ENCODE measurements at places on chromosomes 7 and 10.

- no peak for DNase-seq
These were observed 158.0 kb downstream of the CDH23 start for GRCh38 chr10:71554671-71555070.

DNA sequence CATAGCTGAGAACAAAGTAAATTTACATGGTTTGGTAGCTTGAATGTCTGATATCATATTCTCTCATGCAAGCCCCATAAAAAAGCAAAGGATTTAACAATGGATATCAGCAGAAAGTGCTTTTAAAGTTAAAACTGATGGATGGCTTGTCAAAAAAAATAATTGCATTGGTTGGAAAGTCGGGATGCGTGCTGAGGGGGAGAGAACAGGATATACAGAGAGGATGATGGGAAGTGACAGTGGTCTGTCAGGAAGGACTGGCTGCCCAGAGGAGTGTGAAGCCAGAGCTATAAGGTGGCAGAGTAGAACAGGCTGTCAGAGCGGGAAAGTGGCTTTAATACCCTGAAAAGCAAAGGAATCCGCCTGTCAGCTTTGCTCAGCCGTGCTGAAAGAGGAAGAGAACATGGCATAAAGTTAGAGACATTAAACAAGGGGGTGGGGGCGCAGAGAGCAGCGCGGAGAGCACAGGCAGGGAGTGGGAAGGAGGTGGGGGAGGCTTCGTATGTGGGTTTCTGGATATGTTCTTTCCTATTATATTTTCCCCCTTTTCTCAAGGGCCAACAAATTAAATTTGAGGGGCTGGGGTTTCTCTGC lies 493.0 kb downstream of the LRMDA start:
- DNase-seq = no peak

DNA sequence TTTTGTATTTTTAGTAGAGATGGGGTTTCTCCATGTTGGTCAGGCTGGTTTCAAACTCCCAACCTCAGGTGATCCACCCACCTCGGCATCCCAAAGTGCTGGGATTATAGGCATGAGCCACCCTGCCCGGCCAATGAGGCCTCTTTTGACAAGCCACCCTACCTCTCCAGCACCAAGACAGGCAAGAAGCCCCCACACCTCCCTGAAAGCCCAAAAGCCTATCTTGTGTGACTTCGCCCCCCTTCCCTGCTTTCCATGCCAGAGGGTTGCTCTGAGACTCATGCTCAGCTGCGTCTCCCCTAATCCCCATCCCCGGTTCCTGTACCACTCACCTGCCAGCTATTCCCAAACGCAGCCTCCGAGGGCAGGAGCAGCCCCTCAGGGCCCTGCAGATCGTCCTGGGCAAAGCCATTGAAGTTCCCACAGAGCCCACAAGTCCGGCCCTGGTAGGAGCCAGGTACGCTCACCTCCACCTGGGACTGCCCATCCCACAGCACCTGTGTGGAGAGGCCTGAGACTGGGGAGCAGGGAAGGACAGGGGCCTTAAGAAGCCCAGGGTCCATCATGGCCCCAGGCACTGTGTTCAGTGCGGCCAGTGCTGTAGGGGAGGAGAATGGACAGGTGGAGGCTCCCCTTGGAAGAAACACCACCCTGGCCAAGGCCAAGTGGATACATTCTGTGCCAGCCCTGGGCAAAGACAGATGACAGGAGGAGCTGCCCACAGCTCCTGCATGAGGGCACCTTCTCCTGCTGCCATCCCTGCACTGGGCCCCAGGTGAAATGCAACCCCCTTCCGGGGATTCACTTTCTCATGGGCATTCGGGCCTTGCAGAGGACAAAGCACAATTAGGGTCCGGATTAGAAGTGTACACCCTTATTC lies 15.8 kb downstream of the ATP6V1F start:
- DNase-seq = no peak

- no peak for DNase-seq
These were observed 141.3 kb upstream of the MINDY3 start for GRCh38 chr10:16001581-16001980.

- no peak for DNase-seq
These were observed 2.3 kb upstream of the CREB5 start for GRCh38 chr7:28409716-28410627.

DNA sequence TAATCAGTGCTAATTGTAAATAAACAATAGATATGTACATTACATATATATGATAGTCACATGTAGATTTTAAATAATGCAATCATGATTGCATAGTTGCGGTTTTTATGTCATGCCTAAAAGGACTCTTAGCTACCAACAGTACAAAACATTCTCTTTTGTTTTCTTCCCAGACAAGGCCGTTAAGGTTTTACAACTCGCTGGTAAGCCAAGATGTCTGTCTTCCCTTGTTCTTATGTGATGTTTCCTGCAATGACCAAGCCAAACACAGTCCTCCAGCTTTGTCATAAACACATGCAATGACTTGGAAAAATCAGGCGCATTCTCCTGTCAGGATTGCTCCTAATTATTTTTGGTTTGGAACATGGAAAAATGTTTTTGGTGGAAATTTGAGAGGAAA lies 192.3 kb upstream of the GLI3 start:
- DNase-seq = no peak

GRCh38 chr10:19549503-19549902 lies 266.7 kb upstream of the PLXDC2 start:
- DNase-seq = no peak

DNA sequence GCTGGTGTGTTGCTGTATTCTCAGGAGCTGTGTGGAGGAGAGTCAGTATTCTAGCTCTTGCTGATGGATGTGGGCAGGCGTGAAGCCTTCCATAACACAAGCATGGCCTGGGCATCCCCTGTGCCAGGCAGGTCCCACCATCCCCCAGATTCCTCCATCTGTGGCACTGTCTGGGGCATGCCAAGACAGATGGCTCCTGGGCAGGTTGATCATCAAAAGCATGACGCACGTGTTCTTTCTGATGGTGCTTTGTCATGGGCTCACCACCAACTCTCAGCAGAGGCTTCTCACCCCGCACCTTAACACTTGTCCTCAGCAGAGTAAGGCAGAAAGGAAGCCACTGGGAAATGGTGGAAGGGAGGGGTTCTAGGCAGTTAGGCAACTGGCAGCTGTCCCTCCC lies 364.3 kb downstream of the PLXNA4 start:
- DNase-seq = no peak

GRCh38 chr7:150444674-150445365 lies 5.6 kb upstream of the GIMAP8 start:
- DNase-seq = no peak

DNA sequence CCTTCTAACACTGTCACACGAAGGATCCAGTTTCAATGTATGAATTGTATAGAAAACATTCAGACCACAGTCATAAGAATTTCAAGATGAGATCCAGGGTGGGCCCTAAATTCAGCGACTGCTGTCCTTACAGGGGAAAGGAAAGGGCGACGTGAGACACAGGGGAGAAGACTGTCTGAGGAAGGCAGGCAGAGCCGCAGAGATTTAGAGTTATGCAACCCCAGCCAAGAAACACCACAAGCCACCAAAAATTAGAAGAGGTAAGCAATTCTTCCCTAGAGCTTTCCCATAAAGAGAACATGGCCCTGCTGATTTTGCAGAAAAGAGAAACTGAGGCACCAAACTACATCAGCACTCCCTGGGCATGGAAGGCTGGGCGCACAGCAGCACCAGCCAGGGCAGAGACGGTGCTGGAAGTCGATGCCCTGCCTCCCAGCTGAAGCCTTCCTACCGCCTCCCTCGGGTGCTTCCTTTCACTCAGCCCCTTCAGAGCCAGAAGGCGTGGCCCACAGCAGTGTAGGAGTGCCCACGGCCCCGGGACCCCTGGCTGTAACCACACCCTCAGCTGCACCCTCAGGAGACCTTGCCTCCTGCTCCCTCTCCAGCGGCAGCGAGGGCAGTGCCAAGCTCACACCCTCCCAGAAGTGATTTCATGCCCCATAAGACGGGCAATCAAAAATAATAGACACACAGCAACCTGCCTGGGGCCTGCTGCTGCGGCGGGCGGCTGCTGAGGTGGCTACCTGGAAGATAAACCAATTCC lies 81.0 kb upstream of the LRRC4 start:
- no peak for DNase-seq

DNA sequence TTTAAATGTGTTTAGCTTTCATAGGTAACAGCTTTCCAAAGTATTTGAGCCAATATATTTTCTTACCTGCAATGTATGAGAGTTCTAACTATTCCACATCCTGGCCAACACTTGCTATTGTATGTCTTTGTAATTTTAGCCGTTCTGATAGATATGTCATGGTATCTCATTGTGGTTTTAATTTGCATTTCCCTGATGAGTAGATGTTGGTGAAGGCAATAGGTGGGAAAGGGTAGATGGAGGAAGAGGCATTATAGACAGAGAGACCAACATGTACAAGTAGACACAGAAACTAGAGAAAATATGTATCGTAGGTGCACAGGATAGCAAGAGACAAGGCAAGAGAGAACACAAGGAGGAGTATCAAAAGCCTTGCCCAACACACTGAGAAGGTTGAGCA lies 54.8 kb upstream of the CCDC71L start:
- no peak for DNase-seq

DNA sequence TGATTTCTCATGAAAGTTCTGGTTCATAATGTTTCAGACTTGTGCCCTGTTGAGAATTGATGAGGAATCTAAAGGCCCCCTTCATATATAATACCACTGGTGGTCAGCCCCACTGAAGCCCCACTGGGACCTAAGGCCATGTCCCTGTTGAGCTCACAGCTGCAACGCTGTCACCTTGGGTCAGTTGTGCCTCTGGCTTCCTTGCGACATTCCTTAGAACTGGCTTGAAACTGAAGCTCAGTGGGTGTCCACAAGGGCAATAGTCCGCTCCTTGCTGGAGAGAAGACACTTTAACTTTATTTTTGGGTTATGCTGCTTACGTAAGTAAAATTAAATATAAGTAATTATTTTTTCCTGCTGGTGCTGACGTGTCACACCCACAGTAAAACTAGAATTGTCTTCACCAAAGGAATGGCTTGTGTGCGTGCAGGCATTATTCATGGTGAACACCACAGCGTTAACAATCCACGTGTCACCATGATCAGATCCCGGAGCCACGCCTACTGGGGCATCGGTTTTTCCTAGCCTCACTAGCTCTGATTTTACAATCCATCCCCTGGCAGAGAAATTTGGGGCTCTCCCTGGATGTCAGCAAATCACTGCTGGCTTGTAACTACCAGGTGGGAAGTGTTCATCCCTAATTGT lies 66.5 kb downstream of the BICC1 start:
- DNase-seq = no peak

DNA sequence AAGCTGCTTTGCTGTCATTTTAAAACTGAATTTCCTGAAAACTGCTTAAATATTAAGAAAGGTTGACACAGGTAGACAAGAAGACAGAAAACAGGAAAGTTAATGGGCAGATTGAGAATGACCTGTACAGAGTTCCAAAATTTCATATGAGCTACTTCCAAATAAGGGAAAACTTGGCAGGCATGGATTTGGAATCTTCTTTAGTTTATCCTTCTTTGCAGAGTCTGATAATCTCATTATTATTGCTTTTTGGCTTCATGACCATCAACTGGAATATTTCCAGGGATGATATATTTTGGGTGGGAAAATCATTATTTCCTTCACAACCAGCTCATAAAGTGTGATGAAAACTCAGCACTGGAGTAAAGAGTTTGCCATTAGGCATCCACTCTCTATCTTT lies 346.5 kb upstream of the NPVF start:
- DNase-seq = no peak

- no peak for DNase-seq
These were observed 39.5 kb upstream of the PRKG1 start for GRCh38 chr10:51034769-51035168.

GRCh38 chr7:73674468-73675124 lies 7.0 kb downstream of the VPS37D start:
- DNase-seq = no peak

GRCh38 chr7:137985897-137986251 lies 16.0 kb downstream of the CREB3L2 start:
- no peak for DNase-seq

Data from stimulated activated CD8-positive, alpha-beta memory T cell treated with anti-CD3 and anti-CD28 coated beads, Interleukin-15, amount 100 ng/mL, for 48 hours (primary cell).